ENCODE measurements at places on chromosomes 1 and 21.

DNA sequence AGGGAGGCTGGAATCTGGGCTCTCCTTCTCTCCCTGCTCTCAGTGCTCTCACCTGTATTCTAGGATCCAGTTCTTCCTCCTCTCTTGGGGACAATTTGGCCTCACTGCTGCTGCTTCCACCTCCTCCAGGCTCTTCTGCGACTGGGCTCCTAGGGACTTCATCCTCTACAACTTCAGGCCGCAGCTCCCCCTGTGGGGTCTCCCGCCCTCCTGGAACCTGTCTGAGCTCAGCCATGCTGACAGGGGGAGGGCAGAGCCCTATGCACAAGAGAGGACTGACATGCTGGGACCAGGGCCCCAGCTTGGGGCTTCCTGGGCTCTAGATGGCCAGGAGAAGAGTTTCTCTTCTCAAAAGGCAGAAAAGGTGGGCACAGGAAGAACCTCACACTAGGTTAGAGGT is 1.0 kb downstream of the SH3BP5L start:
- DNase-seq: no peak

GRCh38 chr1:56816264-56816663 is 2.9 kb downstream of the FYB2 start:
- DNase-seq: no peak

DNA sequence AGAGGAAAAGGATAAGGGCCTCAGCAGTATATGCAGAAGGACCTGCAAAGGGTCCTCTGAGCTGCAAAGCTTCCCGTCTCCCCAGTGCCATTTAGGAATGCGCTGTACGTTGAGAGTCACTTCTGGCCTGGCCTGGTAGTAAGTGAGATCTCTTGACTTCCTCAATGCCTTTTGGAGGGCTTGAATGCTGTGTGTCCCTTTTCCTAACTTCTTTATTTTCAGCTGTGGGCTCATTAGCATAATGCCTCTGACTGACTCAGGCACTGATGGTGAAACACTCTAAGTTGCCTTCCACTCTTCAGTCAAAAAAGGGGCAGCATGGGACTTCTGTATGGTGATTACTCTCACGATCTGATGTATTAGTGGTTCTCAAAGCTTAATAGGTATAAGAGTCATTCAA is 49.9 kb downstream of the XCL1 start:
- DNase-seq: no peak

- DNase-seq: no peak
Observed at GRCh38 chr1:55275151-55275748, 60.1 kb upstream of the USP24 start.

- no peak for DNase-seq
Observed at GRCh38 chr21:27293239-27293638, 326.4 kb upstream of the ADAMTS5 start.

- DNase-seq: no peak
Observed at GRCh38 chr1:160048335-160048734, 16.5 kb upstream of the PIGM start.

DNA sequence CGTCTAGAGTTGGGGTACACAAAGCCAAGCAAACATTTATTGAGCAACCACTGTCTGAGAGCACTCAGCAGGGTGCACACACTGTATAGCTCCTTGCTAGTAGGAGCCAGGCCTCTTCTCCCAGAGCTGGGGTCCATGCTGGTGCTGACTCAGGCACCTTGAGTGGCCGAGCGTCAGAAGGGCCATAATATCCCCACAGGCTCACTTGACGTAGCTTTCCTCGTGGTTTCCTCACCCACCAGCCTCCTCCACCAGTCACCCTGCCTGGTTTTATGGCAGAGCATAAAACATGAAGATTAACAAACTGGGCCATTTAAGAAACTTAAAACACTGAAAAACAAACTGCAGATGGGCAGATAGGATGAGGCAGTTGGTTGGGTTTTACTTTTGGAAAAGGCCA is 361.5 kb downstream of the HHAT start:
- DNase-seq: no peak

DNA sequence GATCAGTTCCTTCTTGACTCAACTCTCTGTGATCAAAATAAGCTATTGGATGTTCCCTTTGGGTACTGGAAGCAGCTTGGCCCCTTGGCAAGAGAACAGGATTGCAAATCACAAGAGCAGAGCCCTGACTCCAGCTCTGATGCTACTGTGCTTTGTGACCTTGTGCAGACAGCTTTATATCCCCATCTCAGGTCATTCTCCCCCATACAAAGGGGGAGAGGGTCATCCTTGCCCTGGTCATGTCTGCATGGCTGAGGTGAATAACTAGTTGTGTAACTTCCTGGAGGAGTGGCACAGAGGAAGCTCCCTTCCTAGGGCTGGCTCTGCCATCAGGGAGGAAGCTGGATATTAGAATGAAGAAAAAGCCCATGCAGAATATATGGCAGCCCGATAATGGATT is 142.9 kb downstream of the DHRS3 start:
- no peak for DNase-seq

DNA sequence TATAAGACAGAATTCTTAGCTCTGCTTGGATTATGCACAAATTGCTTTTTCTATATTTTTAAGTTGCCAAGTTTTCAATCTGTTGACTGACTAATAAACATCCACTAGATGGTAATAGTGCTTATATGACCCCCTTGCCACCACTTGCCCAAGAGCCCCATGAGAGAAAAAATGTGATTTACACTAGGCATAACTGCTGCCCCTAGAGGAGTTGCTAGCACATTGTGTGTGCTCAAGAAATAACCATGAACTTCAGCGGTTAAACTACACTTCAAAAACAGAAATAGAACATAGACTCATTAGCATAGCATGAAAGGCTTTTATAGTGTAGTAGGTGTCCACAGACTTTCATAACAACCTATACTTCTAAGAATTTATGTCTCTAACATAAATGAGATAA is 61.4 kb downstream of the BRINP3 start:
- no peak for DNase-seq

- DNase-seq: no peak
Observed at GRCh38 chr1:239931341-239931740, 160.3 kb upstream of the FMN2 start.

GRCh38 chr1:39089931-39090521 is 63.9 kb downstream of the NDUFS5 start:
- DNase-seq: no peak

- peak; percentile 46 for DNase-seq
Observed at GRCh38 chr1:162561616-162562469, at the start of gene UAP1. UAP1 (plus strand) TSS chr1:162561722; CDS start chr1:162566069, 4,347 bp downstream.

- DNase-seq: no peak
Observed at GRCh38 chr1:161260376-161261260, 2.1 kb downstream of the PCP4L1 start.

DNA sequence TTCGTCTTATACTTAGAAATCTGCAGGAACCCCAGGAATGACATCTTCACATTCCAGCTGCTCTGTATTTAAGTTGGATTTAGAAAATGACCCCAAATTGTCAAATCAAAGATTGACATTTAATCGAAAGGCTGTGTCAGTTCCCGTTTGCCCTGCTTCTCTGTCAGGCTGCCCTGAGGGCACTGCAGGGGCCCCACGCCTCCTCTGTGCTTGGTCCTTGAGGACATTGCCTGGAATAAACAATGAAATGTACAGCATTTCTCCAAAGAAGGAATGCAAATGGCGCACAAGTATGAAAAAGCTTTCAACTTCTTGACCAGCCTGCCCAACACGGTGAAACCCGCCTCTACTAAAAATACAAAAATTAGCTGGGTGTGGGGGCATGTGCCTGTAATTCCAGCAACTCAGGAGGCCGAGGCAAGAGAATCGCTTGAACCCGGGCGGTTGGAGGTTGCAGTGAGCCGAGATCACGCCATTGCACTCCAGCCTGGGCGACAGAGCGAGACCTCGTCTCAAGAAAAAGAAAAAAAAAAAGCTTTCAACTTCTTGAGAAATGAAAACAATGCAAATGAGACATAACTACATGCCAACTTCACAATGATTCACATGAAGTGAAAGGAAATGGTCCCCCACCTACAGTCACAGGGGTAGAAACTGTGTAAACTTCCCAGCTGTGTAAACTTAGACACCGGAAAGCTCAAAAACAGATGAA is 3.0 kb downstream of the TMPRSS3 start:
- no peak for DNase-seq

GRCh38 chr1:89953131-89953626 is 41.7 kb upstream of the ZNF326 start:
- peak; percentile 78 for DNase-seq

GRCh38 chr1:212614453-212615200 is 6.1 kb downstream of the ATF3 start:
- DNase-seq: no peak

GRCh38 chr1:27633298-27633610 is 1.7 kb downstream of the FGR start:
- no peak for DNase-seq

- no peak for DNase-seq
Observed at GRCh38 chr1:204216880-204217647, 3.3 kb upstream of the GOLT1A start.

DNA sequence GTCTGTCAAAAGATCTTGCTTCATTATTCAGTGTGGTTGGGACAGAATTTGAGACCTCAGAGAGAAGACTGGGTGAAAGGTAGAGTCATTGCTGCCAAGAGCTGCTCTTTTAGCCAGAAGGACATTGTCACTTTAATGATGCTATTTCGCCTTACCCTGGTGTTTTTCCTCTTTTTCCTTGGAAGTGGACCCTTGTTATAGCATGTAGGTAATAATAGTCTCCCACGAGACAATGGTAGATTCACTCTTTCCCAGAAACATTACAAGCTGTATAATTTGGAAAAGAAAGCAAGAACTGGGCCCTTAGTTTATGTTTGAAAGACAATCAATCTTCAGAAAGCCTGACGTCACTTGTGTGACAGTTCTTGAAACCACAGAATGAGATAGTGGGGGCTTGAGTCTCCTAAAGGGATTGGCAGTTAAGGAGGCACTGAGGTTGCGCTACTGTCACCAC is 3.8 kb downstream of the SERTAD4 start:
- no peak for DNase-seq

DNA sequence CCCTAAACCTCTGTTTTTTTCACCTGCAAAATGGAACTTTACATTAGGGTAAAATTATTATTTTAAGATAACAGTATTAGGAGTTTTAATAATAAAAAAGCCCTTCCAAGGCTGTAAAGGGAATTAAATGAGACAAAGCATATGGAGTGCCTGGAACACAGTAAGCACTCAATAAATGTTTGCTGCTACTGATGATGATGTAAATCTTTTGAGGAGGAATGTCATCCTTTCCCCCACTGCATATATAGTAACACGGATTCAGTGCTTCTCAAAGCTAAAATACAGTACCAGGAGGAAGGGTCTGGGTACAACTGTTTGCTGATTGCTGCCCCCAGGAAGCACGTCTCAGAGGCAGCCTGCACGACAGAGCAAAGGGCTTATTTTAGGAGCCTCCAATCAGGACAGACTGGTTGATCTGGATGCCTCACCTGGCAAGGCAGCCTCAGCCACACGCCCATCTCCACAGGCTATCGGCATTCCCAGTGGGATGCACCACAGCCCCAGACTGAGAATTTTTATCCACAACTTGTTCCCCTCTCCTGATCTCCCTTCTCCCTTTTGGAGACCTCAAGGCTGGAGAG is 64.4 kb downstream of the GADD45A start:
- peak; percentile 63 for DNase-seq

DNA sequence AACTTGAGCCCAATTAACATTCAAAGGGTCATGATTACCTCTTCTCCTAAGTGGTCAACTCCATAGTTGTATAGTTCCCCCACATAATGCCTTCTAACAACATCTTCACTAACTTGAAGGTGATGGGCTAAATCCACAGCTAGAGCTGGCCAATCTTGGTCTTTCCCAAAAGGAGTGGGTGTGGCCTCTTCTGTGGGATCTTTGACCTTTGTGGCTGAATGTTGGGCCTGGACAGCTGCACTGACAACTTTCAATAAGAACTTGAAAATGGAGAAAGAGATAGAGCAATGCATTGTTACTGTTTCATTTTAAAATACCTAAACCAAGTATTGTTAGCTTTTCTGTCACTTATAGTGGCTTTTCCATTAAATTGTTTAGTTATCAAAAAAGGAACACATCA is 59.2 kb downstream of the IARS2 start:
- DNase-seq: no peak

DNA sequence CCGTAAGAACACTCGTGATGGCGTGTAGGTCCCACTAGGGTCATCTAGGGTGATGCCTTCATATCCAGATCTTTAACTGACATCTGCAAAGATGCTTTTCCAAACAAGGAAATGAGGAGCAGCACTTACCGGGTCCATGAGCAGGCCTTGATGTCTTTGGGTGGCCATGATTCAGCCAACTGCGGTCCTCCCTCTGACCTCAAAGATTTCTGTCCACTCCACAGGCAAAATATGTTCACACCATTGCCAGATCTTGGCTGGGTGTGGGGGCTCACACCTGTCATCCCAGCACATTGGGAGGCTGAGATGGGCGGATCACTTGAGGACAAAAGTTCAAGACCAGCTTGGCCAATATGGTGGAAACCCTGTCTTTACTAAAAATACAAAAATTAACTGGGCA is 18.2 kb downstream of the TRPM2 start:
- no peak for DNase-seq

DNA sequence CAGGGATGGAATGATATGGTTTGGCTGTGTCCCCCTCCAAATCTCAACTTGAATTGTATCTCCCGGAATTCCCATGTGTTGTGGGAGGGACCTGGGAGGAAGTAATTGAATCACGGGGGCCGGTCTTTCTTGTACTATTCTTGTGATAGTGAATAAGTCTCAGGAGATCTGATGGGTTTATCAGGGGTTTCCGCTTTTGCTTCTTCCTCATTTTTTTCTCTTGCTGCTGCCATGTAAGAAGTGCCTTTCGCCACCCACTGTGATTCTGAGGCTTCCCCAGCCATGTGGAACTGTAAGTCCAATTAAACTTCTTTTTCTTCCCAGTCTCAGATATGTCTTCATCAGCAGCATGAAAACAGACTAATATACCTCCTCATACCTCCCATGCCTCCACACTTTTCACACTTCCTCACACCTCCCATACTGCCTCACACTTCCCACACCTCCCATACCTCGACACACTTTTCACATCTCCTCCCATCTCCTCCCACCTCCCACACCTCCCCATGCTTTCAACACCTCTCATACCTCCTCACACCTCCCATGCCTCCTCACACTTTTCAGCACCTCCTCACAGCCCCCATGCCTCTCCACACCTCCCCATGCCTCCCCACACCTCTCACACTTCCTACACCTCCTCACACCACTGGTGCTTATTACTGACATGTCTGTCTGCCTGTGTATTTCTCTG is 21.3 kb downstream of the GPR137B start:
- no peak for DNase-seq

- peak; percentile 45 for DNase-seq
Observed at GRCh38 chr1:208158640-208159554, 85.3 kb downstream of the PLXNA2 start.

GRCh38 chr1:52127181-52128180 is 14.4 kb upstream of the ZFYVE9 start:
- no peak for DNase-seq

DNA sequence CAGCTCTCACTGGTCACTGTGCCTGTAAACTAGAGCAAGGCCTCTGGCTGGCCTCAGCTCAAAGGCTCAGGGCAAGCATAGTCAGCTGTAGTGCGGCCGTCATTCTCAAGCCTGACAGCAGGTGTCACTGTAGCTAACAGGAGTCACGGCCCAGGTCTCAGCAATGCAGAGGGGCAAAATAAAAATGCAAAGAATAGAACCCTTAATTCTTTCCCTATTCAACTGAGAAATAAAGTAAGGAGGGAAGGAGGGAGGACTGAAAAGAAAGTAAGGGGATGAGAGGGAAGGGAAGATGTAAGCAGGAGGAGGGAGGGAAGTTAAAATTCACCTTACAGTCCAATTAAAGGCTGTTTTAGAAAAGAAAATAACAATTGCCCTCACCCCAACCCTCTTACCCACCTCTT is 106.1 kb downstream of the KIAA0319L start:
- DNase-seq: peak; percentile 59
